ENCODE measurements at places on chromosomes 7 and 10. TPM values are rescaled to one million over a fixed set of nuclear protein-coding genes. Genes with fewer than 3 reads are reported as not detected.

Gene NXPH1
- polyA plus RNA-seq = not detected

Gene GIMAP1
- polyA plus RNA-seq = 2.4 TPM

Gene NYAP1
- 1.8 TPM for polyA plus RNA-seq

Gene ADAMTS14
- polyA plus RNA-seq = 17.9 TPM

Gene CPXM2
- 0.25 TPM for polyA plus RNA-seq

Gene ARHGEF35
- polyA plus RNA-seq = 1.2 TPM

Gene CPVL
- polyA plus RNA-seq = 33.8 TPM

Gene YWHAG
- 175 TPM for polyA plus RNA-seq

Gene ERCC6
- 10.6 TPM for polyA plus RNA-seq

Gene FAM185A
- 5.1 TPM for polyA plus RNA-seq

Gene NEURL1
- 40.5 TPM for polyA plus RNA-seq

Gene ACTL6B
- polyA plus RNA-seq = not detected

Gene NUTM2A
- 4.1 TPM for polyA plus RNA-seq

Gene PLCE1
- polyA plus RNA-seq = 47.9 TPM

Gene TRIM56
- polyA plus RNA-seq = 7.6 TPM

Gene WDR86
- 6.6 TPM for polyA plus RNA-seq

Gene ENKUR
- 0.22 TPM for polyA plus RNA-seq

Gene ALOX5
- polyA plus RNA-seq = 1.1 TPM

Gene EGR2
- polyA plus RNA-seq = 2.5 TPM

Gene CLCN1
- 2.6 TPM for polyA plus RNA-seq

Gene CTTNBP2
- polyA plus RNA-seq = 1.1 TPM

Gene LRRC18
- polyA plus RNA-seq = 0.09 TPM

Gene HMX2
- not detected for polyA plus RNA-seq

Gene MYO3A
- 0.59 TPM for polyA plus RNA-seq

Gene GATA3
- 0.33 TPM for polyA plus RNA-seq

Gene KCNIP2
- 4.3 TPM for polyA plus RNA-seq

Gene DLG5
- 20.6 TPM for polyA plus RNA-seq

Gene SDK1
- 3.4 TPM for polyA plus RNA-seq

Gene ZPBP
- not detected for polyA plus RNA-seq

Gene CTAGE15
- not detected for polyA plus RNA-seq

Gene MTG1
- 43.2 TPM for polyA plus RNA-seq

Gene TSPAN13
- 56.9 TPM for polyA plus RNA-seq

Gene SAP25
- 3.5 TPM for polyA plus RNA-seq

Gene ZNF425
- polyA plus RNA-seq = 3.0 TPM

Gene NUDT5
- polyA plus RNA-seq = 21.7 TPM

Gene GRM3
- polyA plus RNA-seq = not detected

Gene NANOS1
- 6.7 TPM for polyA plus RNA-seq

Gene INA
- 0.15 TPM for polyA plus RNA-seq

Gene PON1
- 0.47 TPM for polyA plus RNA-seq

Gene SLC35G1
- 3.6 TPM for polyA plus RNA-seq

Gene GRB10
- 13.4 TPM for polyA plus RNA-seq

Gene ASB10
- 6.2 TPM for polyA plus RNA-seq

Gene ZNF503
- polyA plus RNA-seq = 10.8 TPM

Gene SRRM3
- polyA plus RNA-seq = 0.63 TPM

Gene TACC2
- 122 TPM for polyA plus RNA-seq

Gene TRPV6
- polyA plus RNA-seq = 0.09 TPM

Gene MYL10
- polyA plus RNA-seq = 23.1 TPM
